ENCODE measurements at places on chromosomes 7 and 10. TPM values are rescaled to one million over a fixed set of nuclear protein-coding genes. Genes with fewer than 3 reads are reported as not detected.
A peak's percentile ranks its signal among the peaks of the same experiment; 100 is the strongest.

DNA sequence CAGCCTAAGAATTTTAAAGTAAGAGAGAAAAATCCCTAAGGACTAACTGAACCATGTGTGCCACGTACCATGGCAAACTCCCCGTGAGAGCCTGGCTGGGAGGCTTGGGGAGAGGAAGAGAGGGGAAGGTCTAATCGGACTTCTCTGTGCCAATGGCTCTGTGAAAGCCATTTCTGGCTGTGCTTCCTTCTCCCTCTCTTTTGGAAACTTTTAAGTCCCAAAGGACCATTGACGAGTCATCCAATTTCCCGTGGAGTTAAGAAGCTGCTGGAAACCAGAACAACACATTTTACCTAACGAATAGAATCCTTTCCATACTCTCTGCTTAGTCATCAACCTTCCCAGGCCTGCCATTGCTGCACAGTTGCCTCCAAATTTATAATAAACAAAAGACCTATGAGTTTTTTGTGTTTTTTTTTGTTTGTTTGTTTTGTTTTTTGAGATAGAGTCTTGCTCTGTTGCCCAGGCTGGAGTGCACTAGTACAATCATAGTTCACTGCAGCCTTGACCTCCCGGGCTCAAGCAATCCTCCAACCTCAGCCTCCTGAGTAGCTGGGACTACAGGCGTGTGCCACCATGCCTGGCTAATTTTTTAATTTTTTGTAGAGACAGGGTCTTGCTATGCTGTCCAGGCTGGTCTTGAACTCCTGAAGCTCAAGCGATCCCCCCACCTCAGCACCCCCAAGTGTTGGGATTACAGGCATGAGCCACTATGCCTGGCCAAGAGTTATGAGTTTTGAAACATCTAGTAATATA is 13.2 kb downstream of the LAMB1 start:
- H3K27me3 ChIP-seq = no peaks in the 10 kb centered on the region
- H3K36me3 ChIP-seq = peaks cover 36% of the 10 kb centered on the region
- no peaks in the 10 kb centered on the region for H3K4me1 ChIP-seq
- DNase-seq = no peak
- H3K27ac ChIP-seq = peak overlapping the region; percentile 62
- H3K4me3 ChIP-seq = no peak overlapping the region

- no peak overlapping the region for H3K4me3 ChIP-seq
- H3K4me1 ChIP-seq = peaks cover 6% of the 10 kb centered on the region
Measured at GRCh38 chr7:108045154-108045553, 42.2 kb upstream of the LAMB1 start.

DNA sequence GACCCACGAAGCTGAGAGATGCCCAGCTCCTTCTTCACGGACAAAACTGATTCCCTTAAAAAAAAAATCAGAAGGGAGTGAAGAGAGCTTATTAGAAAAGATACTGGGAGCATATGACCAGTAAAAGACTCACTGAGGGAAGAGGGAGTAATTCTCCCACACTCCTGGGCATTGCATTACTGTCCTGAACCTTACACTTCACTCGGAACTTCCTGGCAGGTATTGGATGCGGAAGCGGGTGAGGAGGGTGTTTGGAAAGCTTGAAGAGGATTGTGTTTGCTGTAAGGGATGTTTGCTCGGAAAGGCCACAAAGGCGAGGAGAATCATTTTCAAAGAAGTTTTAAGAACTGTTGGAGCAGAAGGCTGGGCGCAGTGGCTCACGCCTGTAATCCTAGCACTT is 375 bp downstream of the HKDC1 start:
- no peak overlapping the region for H3K27ac ChIP-seq

DNA sequence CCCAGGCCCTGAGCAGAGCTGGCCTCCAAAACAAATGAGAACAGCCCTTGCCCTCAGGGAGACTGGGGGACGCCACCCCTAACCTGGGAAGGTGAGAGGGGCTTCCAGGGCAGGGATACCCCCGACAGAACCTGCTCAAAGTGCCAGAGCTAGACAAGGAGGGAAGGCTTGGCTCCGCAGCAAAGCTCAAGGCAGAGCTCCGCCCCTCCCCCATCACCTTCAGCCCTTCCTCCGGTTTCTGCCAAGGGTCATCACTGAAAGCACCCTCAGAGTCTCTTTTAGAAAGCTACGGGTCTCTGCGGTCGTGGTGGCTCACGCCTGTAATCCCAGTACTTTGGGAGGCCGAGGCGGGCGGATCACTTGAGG is 73.4 kb upstream of the CUX1 start:
- H3K4me1 ChIP-seq = peaks cover 14% of the 10 kb centered on the region
- no peak overlapping the region for H3K27ac ChIP-seq
- no peak overlapping the region for H3K4me3 ChIP-seq

The KLF14 gene
- not detected for total RNA-seq

The ZP3 gene
- total RNA-seq = not detected

GRCh38 chr10:122656308-122656705 is 43.3 kb downstream of the C10orf120 start:
- H3K27ac ChIP-seq = peak overlapping the region; percentile 42
- H3K4me3 ChIP-seq = no peak overlapping the region
- H3K27me3 ChIP-seq = no peaks in the 10 kb centered on the region
- no peaks in the 10 kb centered on the region for H3K36me3 ChIP-seq

DNA sequence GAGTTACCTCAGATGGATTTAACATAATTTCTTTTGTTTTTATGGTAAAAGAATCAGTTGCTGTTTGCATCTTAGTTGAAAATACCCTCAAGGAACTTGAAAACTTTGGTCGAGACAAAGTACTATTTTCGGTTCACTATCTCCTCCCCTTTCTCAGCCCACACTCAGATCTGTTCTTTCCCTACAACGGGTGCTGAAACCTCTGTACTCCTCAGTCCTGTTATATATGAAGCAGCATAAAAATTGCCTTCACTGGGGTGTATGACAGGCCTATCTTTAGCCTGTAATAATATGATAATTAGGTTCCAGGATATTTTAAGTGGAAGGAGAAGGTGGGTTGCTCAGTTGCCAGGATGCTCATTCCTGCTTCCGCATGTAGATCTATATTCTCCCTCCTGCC is 105.2 kb upstream of the NOBOX start:
- no peak for DNase-seq
- no peaks in the 10 kb centered on the region for H3K4me1 ChIP-seq
- no peak overlapping the region for H3K4me3 ChIP-seq
- no peaks in the 10 kb centered on the region for H3K36me3 ChIP-seq

The HMX3 gene
- 0.83 TPM for total RNA-seq

DNA sequence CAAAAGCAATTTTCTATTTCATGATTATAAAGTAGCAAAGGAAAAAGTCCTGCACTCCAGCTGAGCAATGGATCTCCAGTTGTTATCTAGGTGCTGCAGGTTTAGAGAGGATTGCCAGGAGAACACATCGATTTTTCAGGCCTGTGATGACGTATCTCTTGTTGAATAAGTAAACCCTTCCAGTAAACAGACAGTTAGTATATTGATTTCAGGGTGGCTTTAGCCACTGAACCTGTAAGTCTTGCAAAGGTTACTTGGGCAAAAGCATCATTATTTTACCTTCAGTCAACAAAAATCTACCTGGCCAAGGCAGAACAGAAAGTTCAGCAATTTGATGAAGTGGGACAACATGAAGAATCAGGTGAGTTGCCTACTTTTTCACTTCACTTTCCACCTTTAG is 12.3 kb downstream of the EGFR start:
- H3K4me1 ChIP-seq = peaks cover 61% of the 10 kb centered on the region
- no peaks in the 10 kb centered on the region for H3K27me3 ChIP-seq
- DNase-seq = no peak
- peak overlapping the region; percentile 74 for H3K27ac ChIP-seq

DNA sequence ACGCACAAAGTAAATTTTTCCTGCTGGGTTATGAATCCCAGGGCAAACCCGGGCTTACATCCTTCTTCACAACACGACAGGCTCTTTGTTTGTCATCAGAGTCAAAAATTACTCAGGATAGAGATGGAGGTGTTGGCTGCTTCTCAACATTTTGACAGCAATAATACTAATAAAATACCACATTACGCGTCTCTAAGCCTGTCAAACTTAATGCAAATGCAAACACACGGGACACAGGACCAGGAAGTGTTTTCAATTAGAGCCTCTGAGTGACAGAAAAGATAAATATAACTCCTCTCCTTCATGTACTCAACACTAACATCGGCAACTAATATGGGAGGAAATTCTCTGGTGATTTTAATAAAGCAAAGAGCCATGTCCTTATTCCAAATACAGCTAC is 128.4 kb downstream of the SFMBT2 start:
- no peak for DNase-seq
- H3K4me1 ChIP-seq = no peaks in the 10 kb centered on the region
- no peak overlapping the region for H3K4me3 ChIP-seq
- H3K36me3 ChIP-seq = no peaks in the 10 kb centered on the region
- no peaks in the 10 kb centered on the region for H3K27me3 ChIP-seq

DNA sequence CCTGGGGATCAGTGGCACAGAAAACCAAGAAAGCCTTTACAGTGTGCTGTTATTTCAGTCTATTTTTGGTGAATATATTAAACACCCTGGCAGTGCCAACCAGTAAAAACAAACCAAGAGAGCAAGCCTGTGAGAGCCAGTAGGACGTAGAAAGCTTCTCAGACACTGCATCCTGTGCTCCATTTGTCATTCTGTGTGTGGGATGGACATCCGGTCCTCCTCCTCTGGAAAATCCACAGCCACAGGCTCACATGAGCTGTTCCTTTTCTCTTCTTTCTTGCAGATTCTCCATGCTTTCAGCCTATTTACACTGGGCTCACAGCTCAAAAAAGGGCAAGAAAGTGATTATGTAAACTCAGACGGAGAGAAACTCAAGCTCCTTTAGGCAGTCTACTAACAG is 119.7 kb upstream of the YAE1 start:
- no peak for DNase-seq
- no peak overlapping the region for H3K27ac ChIP-seq

DNA sequence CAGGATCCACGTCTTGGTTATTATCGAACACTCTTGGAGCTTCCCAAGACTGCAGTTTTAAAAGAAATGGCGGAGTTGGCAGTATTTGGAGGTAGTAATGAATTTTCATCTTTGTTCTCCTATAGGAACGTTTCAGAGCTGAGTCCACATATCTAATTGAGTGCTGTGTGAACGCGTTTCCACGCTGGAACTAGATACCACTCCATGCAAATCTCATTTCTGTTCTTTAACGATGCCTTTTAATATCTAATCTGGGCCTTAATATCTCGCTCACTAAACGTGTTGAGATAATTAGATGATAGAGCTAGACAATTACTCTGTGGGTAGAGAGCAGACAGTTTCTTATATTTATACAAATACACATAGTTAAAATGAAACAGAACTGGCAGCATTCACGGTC is 523.6 kb downstream of the DNAJB6 start:
- DNase-seq = no peak
- H3K4me3 ChIP-seq = no peak overlapping the region
- H3K4me1 ChIP-seq = no peaks in the 10 kb centered on the region
- no peaks in the 10 kb centered on the region for H3K36me3 ChIP-seq

The SMC3 gene
- 30.2 TPM for total RNA-seq

DNA sequence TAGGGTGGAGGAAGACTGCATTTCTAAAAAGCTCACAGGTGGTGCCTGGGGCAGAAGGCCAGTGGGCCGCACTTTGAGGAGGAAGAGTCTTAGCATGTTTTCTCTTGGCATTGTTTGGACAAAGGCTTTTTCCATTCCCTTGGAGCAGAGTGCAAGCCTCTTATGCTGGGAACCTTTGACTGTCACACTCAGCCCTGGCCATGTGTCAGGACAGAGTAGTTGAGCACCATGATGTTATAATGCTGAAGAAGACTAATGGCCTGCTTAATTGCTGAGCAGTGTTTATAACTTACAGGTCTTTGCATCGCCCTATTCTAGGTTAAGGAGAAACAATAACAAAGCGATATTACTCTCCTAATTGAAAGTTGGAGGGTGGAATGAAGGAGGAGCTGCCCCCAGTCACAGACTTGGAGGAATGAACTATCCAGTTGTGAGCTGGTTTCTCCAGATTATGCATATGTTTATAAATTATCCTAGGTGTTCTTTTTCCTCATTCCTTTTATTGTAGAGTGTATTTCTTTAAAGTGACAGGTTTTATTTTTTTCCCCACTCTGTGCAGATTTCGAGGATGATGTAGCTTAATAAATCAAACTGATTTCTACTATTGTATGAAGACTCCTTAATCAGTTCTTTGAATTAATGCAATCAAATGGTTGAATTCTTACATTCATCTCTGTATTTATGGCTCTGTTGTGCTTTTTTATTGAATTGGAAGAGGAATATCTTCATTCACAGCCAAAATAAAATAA is 767.0 kb downstream of the LRMDA start:
- H3K4me1 ChIP-seq = peaks cover 12% of the 10 kb centered on the region
- no peak for DNase-seq
- no peak overlapping the region for H3K27ac ChIP-seq
- H3K36me3 ChIP-seq = no peaks in the 10 kb centered on the region
- H3K4me3 ChIP-seq = no peak overlapping the region

DNA sequence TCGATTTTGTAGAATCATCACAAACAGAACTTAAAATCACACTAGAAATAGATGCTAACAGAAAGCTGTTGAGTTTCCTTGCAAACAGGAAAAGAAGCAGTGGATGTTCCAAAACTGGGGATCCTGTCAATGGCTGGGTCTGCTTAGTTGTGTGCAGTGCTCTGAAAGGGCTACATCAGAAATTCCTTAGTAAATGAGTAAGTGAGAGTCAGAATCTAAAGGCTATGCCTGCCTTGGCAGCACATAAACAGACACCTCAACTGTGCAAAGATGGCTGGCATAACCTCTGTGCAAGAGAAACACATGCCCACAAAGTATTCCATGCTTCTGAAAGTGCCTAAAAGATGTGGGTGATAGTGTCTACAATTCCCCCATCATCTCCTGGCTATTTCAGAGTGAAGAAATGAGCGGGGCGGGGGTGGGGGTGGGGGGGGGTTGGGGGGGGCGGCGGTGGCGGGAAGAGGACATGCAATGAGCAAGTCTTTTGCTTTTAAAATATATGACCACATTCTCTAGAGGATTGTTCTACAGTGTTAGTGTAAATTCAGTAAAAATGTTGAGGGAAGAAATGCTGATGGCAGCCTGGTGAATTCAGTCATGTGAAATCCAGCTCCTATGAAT is 138.1 kb upstream of the LAMB4 start:
- no peak overlapping the region for H3K27ac ChIP-seq
- no peak overlapping the region for H3K4me3 ChIP-seq
- no peak for DNase-seq
- H3K27me3 ChIP-seq = no peaks in the 10 kb centered on the region
- no peaks in the 10 kb centered on the region for H3K36me3 ChIP-seq
- H3K4me1 ChIP-seq = no peaks in the 10 kb centered on the region

The JAKMIP3 gene
- 0.49 TPM for total RNA-seq

DNA sequence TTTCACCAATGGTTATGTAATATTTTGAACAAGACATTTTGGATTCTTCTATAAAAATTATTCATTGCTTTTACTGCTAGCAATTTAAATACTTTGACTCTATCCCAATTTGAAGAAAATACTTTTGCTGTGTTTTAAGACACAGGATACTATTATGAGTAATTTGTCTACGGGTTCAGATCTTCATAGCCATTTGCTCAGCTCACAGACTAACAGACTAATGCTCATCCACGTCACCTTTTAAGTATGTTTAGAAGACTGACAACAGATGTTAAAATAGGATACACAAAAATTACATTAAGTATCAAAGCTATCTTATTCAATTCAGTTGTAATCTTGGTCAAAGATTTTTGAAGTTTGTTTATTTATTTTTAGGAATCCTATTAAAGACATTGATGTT is 251.3 kb upstream of the CHRM2 start:
- H3K27ac ChIP-seq = peak overlapping the region; percentile 31
- H3K27me3 ChIP-seq = no peaks in the 10 kb centered on the region

GRCh38 chr10:4704034-4704545 is 121.9 kb upstream of the AKR1E2 start:
- DNase-seq = no peak
- H3K4me1 ChIP-seq = peaks cover 10% of the 10 kb centered on the region
- peak overlapping the region; percentile 51 for H3K27ac ChIP-seq
- H3K27me3 ChIP-seq = no peaks in the 10 kb centered on the region
- H3K36me3 ChIP-seq = no peaks in the 10 kb centered on the region

GRCh38 chr7:68535266-68535665 is 1063.0 kb upstream of the AUTS2 start:
- H3K4me1 ChIP-seq = no peaks in the 10 kb centered on the region
- no peak overlapping the region for H3K27ac ChIP-seq
- H3K36me3 ChIP-seq = no peaks in the 10 kb centered on the region
- peaks cover 6% of the 10 kb centered on the region for H3K27me3 ChIP-seq
- no peak for DNase-seq

Data from sigmoid colon (tissue), 7 donors.